Liver (tissue), 10 donors: ENCODE measurements at places on chromosomes 1 and 21.

DNA sequence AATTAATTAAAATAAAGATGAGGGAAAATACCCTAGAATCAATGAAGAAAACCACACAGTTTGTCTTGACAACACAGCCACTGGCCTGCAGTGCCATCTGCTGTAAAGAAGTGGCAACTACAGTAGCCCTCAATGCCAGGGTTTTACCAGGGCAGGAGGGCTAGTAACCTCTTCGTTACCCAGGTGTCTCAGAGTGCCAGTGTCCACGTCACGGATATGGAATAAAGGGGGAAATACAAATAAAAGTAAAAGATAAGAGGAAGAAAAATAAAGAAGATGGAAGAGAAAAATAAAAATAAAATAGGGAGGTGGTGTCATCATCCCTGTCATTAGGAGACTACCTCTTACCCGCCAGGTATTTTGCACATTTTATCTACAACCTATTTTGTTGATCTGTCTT lies 14.2 kb upstream of the SLC44A3 start:
- DNase-seq, result peak; percentile 57

DNA sequence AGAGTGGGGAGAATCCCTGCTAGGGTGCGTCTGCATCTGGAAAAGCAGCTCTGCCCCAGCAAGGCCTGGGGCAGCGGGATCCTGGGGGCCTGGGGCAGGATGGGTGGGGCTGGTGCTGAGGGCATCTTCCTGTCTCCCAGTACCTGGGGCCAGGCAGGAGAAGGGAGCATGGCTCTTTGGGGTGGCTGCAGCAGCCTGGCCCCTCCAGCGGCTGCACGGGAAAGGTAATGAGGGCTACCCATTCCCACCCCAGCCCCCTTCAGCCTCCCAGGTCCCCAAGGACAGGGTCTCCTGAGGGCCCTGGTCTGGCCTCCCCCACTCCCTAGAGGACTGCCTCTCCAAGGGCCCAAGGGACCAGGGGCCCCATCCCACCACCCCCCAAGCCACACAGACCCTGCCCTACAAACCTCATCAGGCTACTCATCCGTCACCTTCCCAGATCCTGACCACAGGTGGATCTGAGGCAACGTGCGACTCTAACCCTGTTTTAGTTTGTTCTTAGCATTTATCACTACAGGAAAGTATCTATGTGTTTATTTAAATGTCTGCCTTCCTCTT lies 910 bp upstream of the ANKRD65 start:
- no peak for DNase-seq

DNA sequence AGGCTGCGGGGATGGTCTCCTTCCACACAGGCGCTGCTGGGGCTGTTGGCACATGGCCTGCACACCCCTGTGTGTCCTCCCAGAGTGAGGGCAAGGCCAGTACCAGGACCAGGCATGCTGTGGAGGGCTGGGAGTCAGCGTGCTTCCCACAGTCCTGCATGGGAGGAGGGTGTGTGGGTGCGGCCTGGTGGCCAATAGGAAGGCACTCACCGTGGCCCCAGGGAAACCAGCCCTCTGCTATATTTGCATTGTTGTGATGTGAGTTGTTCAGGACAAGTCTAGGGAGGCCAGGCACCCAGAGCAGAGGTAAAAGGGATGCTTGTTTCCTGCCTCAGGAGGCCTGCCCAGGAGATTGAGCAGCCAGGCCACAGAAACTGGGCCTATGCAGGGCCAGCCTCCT lies 59.5 kb downstream of the S100B start:
- no peak for DNase-seq

GRCh38 chr1:164682570-164682969 lies 123.6 kb downstream of the PBX1 start:
- no peak for DNase-seq

- no peak for DNase-seq
These were observed 14.5 kb downstream of the PLEKHO1 start for GRCh38 chr1:150164224-150164623.
